GM04504 (cell line): ENCODE measurements at places on chromosomes 7 and 10.
A peak's percentile ranks its signal among the peaks of the same experiment; 100 is the strongest.

- DNase-seq = no peak
Measured at GRCh38 chr7:138033241-138033640, 31.4 kb upstream of the CREB3L2 start.

DNA sequence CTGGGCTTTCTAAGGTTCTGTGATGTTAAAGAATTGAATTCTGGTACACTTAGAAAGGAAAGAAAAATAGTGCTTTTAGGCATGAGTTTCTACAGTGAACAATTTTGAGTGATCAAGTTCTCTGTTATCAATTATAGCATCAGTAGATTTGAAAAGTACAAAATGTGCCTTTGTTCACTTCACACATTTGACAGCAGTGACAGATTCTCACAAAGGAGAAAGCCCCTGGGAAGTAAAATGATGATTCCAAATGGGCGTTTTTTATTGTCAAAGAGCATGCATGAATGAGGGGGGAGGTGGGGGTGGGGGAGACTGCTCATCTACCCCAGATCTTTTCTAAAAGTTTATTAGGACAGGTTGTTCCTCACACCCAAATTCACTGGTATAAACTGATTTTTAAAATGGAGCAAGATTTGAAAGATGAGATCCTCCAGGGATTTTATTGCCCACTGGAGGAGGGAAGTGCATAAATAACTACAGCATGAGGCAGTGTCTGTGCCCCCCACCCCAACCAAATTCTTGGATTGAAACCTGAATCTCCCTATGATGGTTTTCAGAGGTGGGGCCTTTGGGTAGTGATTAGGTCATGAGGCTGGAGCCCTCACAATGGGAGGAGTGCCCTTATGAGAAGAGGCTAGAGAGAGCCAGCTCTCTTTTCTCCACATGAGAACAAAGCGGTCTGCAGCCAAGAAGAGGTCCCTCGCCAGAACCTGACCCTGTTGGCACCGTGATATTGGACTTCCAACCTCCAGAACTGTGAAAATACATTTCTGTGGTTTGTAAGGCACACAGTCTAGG, 79.5 kb downstream of the AOAH start:
- no peak for DNase-seq

DNA sequence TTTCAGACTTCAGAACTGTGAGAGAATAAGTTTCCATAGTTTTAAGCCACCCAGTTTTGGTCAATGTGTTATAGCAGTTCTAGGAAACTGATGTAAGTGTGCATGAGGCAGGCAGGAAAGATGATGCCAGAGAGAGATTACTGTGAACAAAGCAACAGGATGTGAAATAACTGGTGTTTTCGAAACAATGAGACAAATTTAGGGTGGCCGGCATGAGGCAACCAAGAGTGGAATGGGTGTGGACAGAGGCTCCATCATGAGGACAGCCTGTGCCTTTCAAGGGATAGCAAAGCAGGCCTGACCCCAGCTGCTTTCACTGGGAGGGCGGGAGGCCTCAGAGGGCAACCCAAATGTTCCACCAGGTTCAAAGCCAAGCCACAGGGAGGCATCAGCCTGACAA, 67.3 kb upstream of the UCN3 start:
- DNase-seq = no peak

- DNase-seq = peak; percentile 15
Measured at GRCh38 chr10:60434418-60435046, 44.9 kb upstream of the ANK3 start.

DNA sequence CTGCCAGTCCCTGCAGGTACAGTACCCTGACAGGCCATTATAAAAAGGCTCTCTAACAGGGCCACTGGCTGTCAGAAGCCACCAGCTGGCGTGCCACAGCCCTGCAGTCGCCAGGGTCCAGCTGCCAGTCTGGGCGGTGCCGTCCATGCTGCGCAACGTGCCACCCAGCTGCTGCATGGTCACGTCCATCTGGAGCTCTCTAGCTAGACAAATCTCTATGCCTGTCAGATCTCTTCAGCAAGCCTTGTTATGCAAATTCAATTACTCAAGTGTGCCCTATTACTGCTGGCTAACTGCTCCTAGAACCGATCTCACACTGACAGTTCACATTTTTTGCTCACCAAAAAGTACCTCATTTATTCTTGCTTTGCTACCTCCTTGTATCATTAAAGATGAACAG, 75.9 kb downstream of the HIBADH start:
- no peak for DNase-seq

DNA sequence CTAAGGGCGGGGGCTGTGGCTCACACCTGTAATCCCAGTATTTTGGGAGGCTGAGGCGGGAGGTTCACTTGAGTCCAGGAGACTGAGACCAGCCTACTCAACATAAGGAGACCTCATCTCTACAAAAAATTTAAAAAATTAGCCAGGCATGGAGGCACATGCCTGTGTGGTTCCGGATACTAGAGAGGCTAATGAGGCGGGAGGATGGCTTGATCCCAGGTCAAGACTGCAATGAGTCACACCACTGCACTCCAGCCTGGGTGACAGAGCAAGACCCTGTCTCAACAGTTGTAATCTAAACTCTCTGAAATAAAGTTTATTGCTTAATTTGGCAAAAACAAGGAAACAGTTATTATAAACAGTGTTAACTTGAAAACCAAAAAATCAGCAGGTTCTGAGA, 123.3 kb downstream of the USP6NL start:
- no peak for DNase-seq

GRCh38 chr10:4033341-4033896, 248.4 kb upstream of the KLF6 start:
- DNase-seq = no peak

DNA sequence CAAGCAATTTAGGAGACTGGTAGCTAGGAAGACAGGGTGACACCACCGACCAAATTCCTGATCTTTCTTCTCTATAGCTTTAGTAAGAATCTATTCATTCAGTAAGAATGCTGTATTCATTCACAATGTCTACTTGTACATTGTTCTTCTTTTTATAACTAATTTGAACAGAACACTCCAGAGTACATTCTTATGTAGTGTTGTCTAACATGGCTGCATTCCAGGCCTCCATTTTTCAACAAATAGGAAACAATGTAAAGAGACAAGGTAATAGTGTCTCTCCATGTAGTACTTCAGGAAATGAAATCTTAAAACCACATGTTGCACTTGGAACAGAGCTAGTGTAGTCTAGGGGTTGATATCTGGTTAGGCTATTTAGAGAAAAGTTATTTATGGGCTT, 1.8 kb downstream of the VCL start:
- DNase-seq = no peak

DNA sequence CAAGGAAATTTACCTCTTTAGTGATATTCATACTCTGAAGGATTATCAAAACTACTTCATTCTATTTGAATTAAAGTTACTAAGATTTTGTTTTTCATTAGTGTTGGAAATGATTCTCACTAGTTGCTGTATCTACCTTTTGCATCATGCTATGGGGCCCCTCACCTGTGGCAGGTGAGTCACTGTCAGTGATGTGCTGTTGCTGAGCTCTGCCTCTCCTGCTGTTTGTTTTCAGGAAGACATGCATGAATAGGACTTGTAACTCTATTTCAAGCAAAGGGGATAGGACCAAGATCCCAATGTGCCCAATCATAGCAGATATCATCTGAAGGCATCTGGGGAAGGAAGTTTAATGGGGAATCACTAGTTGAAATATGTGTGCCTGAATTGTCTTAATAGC, 57.4 kb upstream of the AGR3 start:
- no peak for DNase-seq

DNA sequence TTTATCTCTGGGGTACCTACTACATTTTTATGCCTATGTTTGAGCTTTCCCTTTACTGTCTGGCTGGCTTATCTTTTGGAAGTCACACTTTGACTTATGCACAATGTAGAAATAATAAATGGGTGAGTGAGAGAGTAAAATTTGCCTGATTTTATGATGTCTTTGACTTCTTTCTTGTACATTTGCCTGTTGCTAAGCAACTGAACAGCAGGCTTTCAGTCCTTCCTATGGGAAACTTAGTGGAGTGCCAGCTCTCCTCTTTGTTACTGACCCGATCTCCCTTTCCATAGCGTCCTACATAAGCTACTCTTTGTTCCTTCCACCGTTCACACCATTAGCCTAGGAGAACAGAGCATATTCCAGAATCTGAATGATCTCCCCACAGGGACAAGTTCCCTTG, 4.2 kb downstream of the TAS2R60 start:
- DNase-seq = no peak

DNA sequence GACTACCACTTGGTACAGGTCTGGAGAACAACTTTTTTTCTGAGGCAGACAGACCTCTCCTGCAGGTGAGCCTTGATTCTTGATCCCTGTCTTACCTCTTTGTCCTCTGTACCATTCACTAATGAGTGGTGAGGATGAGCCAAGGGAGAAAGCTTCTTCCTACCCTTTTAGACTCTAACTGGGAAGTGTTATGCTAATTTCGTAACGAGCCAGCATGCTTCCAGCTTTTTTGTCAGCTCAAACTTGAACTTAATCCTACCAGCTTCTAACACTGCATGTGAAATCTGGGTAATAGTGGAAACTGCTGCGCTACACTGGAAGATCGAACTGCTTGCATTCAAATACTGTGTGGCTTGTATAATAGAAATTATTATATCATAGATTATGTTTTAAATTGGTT, 87.0 kb downstream of the NEUROD6 start:
- no peak for DNase-seq

DNA sequence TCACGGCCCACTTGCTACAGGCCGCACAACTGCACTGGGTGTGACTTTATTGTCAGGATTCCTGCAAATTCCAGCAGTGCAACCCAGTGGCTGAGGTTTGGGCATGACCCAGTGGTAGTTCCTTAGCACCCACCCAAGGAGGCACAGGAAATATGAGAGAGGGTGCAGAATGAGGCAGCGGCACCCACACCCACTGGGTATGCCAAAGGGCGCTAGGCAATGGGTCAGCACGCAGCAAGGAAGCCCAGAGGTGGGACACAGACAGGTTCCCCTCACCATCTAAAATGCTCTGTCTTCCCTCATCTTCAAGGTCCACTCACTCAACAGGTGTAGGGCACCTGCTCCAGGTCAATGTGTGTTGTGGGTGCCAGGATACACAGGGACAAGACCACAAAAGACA, 357.8 kb upstream of the MKI67 start:
- no peak for DNase-seq

DNA sequence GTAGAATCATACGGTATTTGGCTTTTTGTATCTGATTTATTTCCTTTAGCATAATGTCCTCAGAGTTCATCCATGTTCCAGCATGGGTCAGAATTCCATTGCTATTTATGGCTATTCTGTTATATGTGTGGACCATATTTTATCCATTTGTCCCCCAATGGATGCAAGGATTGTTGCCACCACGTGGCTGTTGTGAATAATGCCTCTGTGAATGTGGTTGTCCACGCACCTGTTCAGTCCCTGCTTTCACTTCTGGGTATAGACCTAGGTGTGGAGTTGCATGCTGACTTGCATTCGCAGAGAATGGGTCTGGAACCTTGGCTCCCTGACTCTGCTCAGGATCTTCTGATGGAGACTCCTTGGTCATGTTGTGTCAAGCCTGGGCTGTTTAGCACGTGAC, 199.9 kb downstream of the CAMK1D start:
- no peak for DNase-seq

GRCh38 chr10:118965645-118966044, 63.9 kb upstream of the NANOS1 start:
- no peak for DNase-seq

DNA sequence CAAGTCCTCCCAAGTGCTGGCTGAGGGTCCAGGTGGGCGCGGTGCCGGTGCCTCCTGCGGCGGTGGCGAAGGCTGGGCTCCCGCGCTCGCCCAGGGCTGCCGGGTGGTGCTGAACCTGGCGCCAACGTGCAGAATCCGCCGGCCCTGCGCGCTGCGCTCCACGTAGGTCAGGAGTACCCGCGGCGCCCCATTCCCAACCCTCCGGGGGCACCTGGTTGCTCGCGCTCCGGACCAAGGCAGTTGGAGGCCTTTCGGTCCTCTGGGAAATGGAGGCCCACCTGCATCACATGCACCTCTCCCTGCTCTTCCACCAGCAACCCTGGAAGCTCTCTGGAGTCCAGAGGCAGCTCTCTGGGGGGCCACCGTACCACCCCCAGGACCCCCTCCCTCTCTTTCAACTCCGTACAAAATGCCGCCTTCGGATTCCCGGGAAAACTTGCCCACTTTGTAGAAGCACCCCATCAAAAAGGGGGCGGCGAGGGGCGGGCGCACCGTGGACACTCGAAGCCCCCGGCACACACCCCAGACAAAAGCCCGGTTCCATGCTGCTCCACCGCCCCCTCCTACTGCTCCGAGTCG, 745 bp downstream of the SLC16A9 start:
- DNase-seq = no peak

GRCh38 chr10:125761961-125762360, 13.7 kb downstream of the MMP21 start:
- DNase-seq = no peak

DNA sequence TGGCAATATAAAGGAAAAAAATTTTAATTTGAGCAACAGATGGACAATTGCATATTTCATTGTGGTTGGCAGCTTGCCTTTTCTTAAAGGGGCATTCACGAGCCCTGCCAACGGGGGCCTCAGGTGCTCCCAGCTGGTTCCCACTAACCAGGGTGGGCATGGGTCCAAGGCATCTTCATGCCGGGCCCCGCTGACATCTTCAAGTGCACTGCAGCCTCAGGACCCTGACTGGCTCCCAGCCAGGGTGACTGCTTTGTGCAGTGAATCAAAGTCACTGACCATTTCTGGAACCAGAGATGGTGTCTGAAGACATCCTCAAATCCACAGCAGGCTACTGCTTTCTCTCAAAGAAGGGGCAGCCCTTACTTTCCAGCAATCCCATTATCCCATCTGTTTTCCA, 275.2 kb upstream of the MGMT start:
- DNase-seq = no peak

DNA sequence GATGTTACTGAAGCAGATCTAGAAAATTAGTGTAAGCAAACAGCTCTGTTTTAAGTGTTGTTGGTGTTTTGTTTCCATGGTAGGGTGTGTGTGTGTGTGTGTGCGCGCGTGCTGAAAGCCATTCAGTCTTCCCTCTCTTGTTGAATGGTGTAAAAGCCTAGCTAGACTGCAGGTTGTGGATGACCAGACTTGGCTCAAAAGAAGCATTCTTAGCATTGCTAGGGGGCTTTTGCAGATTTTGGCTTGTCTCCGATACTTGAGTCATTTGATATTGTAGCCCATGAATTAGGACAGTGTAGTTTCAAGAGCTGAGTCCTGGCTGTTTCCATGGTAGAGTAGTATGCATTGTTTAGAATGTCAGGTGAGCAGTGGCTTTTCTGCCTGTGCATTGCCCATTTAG, 99.1 kb downstream of the SND1 start:
- no peak for DNase-seq

DNA sequence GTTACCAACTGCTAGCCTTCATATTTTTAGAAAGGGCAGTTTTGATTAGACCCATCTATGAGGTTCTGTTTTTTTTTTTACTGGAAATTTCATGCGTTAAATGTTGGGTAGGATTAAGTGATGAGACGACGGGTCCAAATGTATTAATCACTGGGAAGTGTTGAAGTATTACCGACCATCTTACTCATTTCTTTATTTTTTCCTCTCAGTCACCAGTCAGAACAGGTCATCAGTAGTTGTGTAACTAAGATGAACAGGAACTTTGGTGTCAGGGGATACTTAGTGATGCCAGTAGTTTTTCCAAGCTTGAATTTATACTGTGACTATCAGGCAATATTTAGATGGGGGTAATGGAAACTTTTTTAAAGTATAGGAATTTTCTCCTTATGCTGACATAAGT, 14.2 kb downstream of the TFAM start:
- DNase-seq = peak; percentile 27
